Effector memory CD8-positive, alpha-beta T cell (primary cell): ENCODE measurements at places on chromosomes 6 and 20.
A peak's percentile ranks its signal among the peaks of the same experiment; 100 is the strongest.

- no peak for DNase-seq
These were observed 37.0 kb downstream of the BFSP1 start for GRCh38 chr20:17494201-17494600.

DNA sequence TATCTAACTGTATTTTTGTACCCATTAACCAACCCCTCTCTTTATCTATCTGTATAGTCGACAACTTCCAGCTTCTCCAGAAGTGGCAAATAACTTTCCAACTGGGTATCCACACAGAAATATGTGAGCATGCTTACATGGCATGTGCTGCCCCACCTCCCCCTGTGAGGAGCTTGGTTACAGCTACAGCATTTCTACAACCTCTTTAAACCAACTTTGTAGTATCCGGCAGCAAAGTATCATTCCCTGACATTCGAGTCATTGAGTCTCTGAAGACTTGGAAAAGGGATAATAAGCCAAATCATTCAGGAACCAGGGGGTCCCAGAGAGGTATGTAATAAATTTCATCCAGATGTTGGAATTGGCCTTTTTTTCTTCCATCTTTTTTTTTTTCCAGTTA lies 48.2 kb upstream of the ASIP start:
- DNase-seq = no peak

DNA sequence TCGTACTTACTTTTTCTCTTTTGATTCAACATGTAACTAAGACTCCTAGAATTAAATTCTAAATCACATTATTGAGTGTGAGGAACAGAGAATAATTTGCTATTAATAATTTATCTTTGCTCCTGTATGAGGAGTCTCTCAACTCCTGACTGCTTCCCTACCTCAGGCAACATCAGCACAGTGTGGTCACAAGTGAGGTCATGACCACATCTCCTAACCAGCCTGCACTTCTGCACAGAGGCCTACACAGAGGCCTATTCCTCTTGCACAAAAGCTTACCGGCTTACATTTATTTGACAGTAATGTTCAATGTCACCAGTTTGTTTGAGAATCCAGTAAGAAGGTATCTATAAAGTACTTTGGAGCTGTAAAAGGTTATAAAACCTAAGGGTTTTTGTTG lies 637.4 kb upstream of the MARCKS start:
- DNase-seq = no peak

GRCh38 chr6:139378882-139379341 lies 4.5 kb upstream of the CITED2 start:
- DNase-seq = no peak

DNA sequence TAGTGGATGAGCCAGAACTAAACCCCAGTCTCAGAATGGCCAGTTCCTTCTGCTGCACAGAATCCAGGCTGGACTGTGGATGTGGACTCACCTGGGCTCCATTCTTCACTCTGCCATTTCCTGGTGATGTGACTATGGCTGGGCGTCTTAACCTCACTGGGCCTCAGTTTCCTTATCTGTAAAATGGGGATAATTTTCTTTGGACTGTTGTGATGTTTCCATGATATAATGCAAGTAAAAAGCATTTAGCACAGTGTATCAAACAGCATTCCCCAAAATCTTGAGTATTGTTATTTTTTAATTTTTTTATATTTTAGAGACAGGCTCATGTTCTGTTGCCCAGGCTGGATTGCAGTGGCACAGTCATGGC lies 5.9 kb upstream of the IP6K3 start:
- no peak for DNase-seq

GRCh38 chr6:131368198-131368911 lies 204.7 kb upstream of the ARG1 start:
- no peak for DNase-seq

DNA sequence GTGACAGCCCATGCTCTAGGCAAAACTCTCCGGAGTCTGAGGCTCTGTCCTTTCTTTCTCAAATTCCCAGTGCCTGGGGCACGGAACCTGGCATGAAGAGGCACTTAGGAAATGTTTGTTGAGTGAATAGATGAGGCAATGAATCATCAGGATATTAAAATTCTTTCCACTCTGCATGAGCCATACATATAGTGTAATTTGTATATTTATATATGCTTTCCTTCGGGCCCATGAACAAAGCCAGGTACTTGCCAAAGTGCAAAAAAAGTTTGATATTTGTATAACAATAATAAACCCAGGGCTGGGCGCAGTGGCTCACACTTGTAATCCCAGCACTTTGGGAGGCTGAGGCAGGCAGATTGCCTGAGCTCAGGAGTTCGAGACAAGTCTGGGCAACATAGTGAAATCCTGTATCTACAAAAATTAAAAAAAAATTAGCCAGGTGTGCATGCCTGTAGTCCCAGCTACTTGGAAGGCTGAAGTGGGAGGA lies 212.3 kb upstream of the ZNF217 start:
- DNase-seq = no peak

DNA sequence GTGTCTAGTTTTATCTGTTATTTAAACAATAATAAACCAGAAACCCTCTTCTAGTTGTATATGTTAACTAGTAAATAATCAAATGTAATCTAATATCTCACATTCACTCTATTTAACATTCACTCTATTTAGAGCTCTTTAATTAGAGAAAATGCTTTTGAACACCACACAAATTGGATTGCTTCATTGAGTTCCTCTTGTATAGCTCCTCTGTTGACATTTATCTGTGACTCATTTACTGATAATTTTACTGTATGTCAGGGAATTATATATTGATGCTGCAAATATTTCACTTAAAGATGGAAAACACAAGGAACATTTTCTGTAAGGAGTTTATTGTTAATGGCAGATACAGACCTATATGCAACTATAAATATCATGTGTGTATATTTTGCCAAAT lies 594.6 kb downstream of the COL12A1 start:
- no peak for DNase-seq

DNA sequence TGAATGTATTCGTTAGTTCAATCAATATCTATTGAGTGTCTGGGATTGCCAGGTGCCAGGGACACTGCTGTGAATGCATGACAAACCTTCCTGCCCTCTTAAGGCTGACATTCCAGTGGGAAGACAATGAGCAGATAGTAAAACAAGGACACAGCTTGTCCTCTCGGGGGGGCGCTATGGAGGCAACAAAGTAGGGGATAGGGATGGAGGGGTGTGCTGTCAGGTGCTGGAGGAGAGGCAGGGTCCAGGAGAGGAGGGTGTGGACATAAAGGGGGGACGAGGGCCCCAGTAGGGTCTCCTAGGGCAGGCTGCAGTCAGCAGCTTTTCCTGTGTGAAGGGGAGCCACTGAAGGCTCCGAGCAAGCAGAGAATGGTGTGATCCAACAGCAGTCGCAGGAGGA lies 198.2 kb upstream of the PDE10A start:
- DNase-seq = no peak

GRCh38 chr6:47141171-47141570 lies 99.0 kb upstream of the ADGRF1 start:
- DNase-seq = no peak

DNA sequence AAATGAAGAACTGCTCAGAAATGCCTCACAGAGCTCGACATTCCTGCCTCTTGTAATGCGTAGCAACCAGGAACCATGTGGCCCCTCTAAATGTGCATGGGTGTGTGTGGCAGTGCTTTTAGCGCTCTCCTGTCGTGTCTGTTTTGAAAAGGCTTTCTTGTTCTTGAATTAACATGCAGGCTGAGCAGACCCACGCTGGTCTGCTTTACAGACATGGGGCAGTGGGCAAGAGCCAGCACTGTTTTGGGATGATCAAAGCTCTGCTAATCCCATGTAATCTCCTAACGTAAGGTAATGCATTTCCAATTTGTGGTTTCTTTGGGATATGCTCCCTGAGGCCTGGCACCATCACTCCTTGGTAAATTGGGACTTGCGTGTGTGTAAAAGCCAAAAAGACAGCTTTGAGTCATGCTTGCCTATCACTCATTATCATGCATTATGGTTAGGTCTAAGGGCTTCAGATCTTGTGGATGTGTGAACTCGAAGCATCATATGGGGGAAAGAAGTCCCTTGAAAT lies 11.8 kb downstream of the RIPOR2 start:
- DNase-seq = no peak

DNA sequence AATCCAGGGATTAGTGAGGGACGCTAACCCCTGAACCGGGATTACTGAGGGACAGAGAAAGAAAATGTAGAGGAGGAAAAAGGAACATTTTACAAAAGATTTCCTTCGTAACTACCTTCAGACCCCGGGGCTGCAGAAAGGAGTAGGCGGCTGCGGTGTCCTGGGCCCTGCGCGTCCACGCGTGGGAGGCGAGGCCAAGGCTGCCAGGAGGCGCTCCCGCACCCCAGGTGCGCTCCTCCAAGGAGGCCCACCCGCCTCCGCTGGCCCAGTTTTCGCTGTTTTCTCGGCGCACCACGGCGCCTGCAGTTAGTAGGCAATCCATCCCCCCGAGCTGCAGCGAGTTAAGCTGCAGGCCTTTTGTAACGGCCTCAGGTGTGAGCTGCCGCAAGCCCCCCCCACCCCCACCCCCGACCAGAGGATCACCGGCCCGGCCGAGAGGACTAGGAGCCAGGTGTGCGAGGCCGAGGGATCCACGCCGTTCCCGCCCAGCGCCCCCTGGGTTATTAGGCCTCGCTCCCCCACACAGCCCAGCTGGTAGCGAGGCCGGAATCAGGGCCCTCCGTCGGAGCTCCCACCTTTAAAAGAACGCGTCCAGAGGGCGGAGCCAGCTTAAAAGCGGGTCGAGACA lies 380.3 kb upstream of the ARID1B start:
- peak; percentile 17 for DNase-seq

DNA sequence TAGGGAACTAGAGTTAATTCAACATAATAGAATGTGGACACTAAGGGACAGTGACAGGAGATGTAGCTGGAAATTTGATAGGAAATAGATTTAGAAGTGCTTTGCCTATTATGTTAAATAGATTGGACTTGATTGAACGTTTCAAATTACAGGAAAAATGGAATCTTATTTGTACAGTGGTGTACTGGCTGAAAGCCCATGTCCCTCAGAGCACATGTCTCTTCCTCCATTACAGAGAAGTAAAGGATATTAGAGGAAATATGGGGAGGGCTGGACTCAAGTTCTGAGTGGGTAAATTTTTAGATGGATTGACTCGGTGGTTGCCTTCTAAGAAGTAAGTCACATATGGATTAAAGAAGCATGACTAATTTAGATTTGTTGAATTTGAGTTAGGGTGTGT lies 11.4 kb downstream of the PKIB start:
- DNase-seq = no peak

- DNase-seq = no peak
These were observed 218.6 kb upstream of the PMEPA1 start for GRCh38 chr20:57928181-57928967.

DNA sequence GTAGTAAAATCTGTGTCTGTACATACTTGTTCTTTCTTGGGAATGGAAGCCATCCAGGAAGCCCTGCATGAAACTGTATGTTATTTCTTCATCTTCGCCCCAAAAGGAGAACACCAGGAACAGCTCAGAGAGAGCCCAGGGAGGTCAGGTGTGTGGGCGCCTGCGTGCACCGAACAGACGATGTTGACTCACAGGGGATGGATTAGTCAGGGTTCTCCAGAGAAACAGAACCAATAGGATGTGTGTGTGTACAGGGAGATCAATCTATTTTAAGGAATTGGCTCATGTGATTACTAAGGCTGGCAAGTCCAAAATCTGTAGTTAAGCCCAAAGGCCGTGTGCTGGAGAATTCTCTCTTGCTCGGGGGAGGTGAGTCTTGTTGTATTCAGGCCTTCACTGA lies 45.7 kb downstream of the RNASET2 start:
- DNase-seq = no peak

DNA sequence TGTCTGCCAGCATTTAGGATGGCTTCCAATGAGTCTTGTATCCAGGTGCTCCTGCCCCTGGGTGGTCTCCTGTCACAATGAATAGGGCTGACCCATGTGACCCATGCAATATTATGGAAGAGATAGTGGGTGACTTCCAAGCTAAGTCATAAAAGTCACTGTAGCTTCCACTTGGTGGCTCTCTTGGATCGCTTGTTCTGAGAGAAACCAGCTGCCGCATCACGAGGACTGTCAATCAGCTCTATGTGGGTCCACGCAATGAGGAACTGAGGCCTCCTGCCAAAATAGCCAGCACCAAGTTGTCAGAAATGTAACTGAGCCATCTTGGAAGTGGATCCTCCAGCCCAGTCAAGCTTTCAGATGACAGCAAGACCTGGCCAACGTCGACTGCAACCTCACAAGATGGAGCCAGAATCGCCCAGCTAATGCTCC lies 14.9 kb upstream of the MATN4 start:
- no peak for DNase-seq

DNA sequence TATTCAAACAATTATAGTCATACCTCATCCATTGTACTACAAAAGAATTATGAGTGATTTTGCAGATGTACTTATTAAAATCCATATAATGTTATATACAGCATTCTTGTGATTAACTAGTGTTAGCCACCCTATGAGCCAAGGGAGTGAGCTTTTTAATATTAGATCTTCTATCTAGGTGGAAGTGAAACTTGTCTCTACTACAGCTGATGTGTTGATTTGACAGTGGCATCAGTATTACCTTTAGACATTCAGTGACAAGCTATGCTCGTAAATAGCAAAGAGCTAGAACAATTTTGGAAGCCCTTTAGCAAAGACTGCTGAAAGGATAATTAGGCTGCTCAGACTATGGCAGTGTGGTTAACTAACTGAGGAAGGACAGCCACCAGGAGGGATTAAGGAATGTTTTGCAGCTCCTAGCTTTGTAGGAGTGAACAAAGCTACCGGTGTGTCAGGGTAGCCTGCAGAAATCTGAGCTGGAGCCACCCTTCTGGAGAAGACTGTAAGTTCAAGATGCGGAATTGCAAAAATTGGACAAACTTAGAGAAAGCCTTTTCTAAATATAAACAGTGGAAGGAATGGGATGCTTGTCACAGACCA lies 73.7 kb downstream of the AFG1L start:
- no peak for DNase-seq

- DNase-seq = no peak
These were observed 118.9 kb downstream of the TMEM170B start for GRCh38 chr6:11656491-11656890.

- DNase-seq = no peak
These were observed 183.2 kb upstream of the BMP5 start for GRCh38 chr6:56058636-56059035.

DNA sequence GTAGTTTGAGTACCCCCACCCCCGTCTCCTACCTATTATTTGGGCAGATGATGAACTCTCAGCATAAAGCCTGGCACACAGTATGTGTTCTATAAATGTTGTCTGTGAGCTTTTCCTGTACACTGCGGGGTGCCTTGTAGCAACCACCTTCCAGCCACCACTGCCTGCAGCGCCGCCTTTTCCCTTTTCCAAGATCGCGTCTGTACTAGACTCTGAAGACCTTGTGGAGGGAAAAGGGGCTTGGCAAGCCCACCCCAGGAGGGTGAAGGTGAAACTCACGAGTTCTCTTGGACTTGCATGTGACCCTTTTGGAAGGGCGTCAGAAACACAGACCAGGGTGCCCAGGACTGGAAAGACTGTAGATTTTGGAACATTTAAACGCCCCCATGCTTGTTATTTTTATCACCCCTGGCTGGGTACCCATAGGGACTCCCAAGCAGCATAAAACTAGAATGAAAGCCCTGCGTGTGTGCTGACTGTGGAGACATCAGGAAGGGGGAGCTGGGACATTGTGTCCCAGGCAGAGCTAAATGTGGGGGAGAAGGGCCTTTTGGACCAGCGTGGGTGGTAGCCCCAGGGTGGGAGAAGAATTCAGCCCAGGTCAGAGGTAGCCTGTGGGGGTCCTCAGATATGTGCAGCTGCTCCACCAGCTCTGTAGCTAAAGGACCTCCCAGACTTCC lies 8.3 kb downstream of the BAK1 start:
- DNase-seq = no peak
